ENCODE measurements at places on chromosomes 4 and X.

GRCh38 chr4:8595237-8596087 lies 2.9 kb downstream of the CPZ start:
- no peak for DNase-seq

- no peak for DNase-seq
Observed at GRCh38 chr4:180394312-180394711, 1848.9 kb upstream of the TENM3 start.

DNA sequence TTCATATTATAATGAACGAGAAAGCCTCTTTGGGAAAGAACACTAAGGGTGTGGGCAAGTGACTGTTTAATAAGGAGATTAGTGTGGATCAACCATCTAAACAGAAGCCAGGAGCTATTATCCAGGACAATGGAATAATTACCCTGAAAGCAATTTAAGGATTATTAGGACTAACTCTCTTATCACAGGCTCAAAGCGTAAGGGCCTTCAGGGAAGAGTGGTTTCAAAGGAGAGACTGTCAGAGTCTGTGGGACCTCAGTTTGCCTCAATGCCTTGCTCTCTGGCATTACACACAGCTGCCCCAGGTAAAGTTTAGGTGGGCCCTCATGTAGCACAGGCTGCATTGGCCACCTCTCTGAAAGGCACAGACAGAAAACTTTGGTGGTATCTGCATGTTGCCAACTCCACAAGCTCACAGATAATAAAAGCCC lies 717.2 kb upstream of the ADGRL3 start:
- DNase-seq = no peak

- DNase-seq = no peak
Observed at GRCh38 chr4:183374950-183375555, 52.8 kb upstream of the CLDN24 start.
